NB4 (cell line): ENCODE measurements at places on chromosomes 5 and 9.
A peak's percentile ranks its signal among the peaks of the same experiment; 100 is the strongest.

DNA sequence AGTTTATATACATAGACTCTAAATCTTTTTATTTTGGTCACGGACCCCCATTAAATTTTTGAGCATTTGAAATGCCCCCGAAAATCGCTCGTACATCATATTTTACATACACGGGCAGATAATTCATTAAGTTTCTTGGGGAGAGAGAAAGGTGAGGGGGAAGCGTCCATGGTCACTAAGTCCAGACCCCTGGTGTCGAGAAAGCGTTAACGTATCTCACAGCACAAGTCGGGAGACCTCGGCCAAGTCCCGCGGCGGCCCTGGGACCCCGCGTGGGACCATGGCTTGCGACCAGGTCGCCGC lies 794 bp downstream of the PTBP3 start:
- DNase-seq, result no peak

DNA sequence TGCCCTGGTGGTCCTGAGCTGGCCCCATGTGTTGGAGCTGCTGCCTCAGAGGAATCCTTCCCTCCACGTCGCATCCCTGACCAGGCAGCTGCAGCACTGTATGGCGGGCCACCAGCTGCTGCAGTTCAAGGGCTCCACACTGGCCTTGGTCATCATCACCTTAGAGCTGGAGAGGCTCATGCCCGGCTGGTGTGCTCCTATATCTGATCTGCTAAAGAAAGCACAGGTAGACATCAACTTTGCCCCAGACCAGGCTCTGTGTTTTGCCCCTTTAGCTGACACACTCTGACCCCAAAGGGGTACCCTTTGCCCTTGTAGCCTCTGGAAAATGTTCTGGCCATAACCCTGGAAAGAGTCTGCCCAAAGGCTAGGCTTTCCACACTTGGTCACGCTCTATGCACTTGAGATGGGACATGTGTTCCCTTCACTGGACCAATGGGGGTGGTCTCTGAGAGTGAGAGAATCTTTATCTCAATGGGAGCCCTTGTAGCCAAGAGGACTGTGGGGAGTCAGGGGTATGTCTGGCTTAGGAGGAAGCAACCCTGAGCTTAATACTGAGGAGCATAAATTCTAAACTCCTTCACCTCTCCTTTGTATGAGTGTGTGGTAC lies 4.8 kb downstream of the CCNI2 start:
- no peak for DNase-seq

- DNase-seq, result no peak
Observed at GRCh38 chr9:125280945-125281344, 19.3 kb downstream of the GAPVD1 start.

DNA sequence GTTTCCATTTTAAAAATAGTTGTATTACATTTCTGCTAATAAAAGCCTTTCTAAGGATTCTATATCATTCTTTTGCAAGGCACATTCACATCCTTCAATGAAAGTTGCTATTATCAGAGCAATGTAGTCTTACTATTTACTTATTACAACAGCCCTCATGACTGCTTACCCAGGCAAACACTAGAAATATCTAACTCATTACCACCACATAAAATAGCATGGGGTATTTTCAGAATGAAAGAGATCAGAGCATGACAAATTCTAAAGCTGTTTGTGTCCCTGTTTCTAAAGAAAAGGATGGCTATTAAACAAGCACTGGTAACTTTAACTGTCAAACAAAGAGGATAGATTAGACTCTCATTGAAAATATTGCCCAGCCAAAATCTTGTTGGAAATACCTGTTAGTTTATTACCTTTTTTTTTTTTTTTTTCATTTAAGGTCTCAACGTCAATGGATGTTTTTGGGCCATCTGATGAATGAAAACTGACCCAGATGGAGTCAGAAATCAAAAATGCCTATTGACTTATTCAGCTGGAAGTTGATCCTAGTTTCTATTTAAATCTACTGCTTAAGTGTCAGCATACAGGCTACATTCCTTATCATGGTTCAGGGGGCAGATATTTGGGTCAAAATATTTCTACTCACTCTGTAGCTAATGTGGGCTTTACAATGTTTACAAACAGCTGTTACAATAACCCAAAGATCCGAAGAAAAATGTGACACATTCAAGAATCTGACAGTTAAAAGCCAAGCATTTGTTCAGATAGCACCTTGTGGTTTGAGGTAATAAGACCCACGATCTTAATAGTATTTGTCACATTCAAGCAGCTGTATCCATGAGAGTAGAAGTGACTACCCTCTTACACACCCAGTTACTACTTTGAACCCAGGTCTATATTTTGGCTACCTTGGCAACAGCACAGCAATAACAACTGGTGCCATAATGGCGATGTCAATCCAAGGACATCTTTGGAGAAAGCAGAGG lies 554.8 kb upstream of the MEF2C start:
- no peak for DNase-seq

DNA sequence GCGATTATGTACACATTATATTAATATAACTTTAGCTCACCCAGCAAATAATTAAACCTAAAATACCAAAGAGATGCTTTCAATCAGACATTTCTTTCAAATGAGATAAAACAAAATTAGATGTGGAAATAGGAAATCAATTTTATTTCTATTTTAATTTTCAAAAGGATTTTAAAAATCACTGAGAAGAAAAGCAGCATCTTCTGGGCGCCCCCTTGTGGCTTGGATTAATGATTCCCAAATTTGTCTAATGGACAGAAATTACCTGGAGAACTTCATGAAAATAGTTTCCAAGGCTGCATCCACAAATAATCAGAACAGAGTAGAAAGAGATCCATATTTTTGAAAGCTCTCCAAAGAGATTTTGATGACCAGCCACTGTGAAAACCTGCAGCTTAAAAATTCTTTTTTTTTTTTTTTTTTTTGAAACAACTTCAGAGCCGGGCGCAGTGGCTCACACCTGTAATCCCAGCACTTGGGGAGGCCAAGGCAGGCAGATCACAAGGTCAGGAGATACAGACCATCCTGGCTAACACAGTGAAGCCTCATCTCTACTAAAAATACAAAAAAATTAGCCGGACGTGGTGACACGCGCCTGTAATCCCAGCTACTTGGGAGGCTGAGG lies 50.9 kb upstream of the CEMIP2 start:
- peak; percentile 15 for DNase-seq

GRCh38 chr9:121927636-121928035 lies 165.5 kb downstream of the TTLL11 start:
- DNase-seq, result no peak

- DNase-seq, result peak; percentile 51
Observed at GRCh38 chr9:130042406-130042884, 544 bp downstream of the FNBP1 start.

DNA sequence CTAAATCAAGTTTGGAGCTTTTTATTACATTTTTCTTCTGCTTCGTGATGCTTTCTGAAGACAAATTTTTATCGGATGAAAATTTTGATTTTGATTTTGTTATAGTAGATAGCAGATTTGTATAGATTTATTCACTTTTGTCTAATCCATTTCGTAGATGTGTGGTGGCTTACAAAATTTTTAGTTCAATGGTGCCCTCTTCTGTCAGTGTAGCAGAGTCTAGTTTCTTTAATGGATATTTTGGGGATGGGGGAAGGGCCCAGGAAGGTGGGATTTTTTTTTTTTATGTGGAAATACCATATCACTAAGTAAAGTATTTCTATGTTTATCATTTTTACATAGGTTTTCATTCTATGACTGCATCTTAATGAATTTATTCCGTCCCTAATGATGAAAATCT lies 259.9 kb upstream of the TARS1 start:
- peak; percentile 32 for DNase-seq

DNA sequence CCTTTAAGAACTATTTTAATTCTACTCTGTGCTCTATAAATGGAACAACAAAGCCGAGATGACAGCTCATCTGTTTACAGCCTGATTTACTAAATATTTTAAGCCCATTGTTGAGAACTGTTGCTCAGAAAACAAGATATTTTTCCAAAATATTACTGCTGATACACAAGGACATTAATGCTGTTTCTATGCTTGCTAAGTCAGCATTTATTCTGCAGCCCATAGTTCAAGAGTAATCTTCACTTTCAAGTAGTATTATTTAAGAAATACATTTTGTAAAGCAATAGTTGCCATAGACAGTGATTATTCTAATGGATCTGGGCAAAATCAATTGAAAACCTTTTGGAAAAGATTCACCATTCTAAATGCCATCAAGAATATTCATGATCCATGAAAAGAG lies 208.3 kb downstream of the CDH12 start:
- no peak for DNase-seq

- DNase-seq, result no peak
Observed at GRCh38 chr5:73365301-73365853, 83.2 kb downstream of the FOXD1 start.

GRCh38 chr5:133468596-133468995 lies 143.7 kb downstream of the FSTL4 start:
- DNase-seq, result no peak
